D341Med (cell line): ENCODE measurements at places on chromosomes 13 and 19.
A peak's percentile ranks its signal among the peaks of the same experiment; 100 is the strongest.

DNA sequence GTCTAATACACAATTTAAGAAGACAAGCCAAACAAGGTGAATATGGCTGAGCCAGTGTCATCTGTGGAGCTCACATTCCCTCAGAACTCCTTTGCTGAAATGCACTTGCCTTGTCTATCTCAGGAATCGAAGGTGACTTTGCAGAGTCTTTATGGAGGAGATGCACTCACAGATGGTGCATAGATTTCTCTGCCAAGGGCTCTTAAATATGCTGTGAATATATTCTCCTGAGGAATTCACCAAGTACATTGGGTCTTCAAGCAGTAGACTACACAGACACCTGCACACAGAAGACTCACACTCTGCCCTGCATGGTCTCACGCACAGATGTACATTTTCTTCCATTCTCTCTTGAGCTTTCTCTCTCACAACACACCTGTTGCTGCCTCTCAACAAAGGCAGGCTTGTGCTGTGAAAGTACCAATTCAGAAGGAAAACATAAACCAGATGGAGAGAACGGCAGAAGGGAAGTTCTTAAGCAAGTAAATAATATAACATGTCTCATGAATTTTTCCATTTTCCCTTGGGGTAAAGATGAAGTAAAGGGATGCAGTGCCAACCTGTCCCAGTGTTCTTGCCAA, 174.7 kb downstream of the DLEU7 start:
- DNase-seq = no peak

- DNase-seq = no peak
Observed at GRCh38 chr13:89496478-89496877, 1825.3 kb downstream of the SLITRK5 start.

DNA sequence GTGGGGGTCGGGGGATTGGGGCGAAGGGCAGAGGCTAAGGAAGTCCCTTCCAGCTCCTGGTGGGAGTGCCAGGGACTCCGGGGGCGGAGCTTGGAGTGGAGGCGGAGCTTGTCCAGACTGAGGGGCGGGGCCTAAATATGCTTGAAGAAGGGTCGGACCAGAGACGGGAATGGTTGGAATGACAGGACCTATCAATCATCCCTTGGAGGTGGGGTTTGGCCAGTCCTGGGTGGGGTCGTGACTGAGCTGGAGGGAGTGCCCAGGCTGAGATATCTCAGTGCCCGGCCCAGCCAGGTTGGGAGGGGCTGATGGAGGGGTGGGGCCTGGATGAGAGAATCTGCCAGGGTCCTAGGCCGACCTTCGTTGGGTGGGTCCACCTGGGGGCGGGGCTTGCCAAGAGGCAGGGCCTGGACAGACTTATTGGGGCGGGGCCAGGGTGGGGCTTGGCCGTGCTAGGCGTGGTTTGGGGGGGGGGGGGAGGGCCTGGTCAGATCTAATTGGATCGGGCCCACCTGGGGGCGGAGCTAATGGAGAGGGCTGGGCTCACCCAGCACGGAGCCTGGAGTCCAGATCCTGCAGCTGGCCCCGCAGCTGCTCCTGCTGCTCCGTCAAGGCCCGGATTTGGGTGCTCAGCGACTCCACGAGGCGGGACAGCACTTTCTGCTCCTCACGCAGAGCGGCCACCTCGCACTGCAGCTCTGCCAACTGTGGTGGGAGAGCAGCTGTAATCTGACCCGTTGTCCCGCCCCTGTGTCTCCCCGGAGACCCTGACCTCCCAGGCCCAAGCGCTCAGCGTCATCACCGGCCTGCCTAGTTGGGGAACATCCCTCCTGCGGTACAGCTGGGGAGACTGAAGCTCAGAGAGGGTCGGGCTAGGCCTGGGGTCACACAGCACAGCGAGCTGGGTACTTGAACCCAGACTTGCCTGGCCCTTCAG, 2.6 kb upstream of the WIZ start:
- peak; percentile 86 for DNase-seq

GRCh38 chr19:5321851-5322681, 18.5 kb downstream of the PTPRS start:
- peak; percentile 67 for DNase-seq

DNA sequence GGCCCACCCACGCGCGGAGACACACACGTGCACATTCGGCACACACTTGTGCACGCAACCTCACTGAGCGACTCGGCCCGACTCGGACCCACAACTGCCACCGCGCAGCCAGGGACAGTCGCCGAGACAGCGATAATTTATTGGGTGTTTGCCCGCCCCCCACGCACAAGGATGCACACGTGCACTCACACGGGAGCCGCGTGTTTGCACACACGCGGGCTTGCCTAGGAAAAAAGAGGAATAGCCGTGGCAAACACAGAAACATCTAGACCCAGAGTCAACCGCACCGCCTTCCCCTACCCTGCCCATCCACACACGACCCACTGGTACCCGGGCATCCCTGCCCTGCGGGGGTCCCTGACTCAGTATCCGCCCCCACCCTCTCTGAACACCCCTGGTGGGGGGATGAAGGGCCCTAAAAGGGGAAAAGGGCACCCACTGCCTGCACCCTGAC, 1.1 kb upstream of the SSBP4 start:
- DNase-seq = no peak

GRCh38 chr13:23470790-23471614, 37.5 kb upstream of the SACS start:
- no peak for DNase-seq

DNA sequence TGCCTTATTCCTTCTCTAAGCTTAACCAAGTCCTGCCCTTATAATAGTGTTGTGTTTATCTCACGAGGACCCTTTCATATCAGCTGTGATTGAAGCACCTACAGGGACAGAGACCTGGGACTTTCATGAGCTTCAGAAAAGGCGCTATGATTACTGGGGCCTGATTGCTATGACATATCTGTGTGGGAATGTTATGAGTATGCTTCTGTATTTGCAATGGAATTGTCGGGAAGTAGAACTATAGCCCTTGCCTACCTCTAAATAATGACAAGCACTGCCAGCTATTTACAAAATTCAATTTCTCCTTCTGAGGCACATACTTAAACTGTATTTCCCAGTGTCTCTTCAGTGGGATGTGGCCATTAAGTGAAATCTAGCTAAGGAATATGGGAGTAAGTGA, 191.5 kb downstream of the LHFPL6 start:
- no peak for DNase-seq

GRCh38 chr13:40878321-40878720, 88.9 kb downstream of the SLC25A15 start:
- DNase-seq = no peak

DNA sequence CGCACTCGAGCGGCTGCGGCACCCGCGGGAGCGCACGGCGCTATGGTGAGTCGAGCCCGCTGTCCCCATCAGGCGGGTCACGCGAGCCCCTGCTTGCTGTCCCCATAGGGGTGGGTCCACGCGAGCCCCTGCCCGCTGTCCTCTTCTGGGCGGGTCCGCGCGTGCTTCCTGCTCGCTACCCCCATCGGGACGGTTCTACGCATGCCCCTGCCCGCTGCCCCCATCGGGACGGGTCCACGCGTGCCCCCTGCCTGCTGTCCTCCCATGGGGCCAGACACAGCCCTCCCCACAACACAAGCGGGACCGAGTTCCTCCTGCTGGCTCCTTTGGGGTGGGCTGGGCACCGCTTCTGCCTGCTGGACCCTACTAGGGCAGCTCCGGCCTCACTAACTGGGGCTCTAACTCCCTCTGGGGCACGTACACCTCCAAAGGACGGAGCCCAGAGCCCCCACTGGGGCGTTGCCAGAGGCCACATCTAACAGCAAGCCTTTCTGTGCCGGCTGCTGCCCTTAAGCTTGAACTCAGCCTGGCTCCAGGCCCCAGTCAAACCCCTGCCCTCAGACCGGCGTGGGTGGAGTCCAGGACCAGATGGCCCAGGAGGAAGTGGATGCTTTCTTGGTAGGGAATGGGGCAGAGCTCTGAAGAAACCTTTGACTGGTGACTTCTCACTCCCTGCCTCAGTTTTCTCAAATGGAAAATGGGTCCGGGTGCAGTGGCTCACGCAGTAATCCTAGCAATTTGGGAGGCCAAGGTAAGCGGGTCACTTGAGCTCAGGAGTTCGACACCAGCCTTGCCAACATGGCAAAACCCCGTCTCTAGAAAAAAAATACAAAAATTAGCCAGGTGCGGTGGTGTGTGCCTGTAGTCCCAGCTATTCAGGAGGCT, 722 bp downstream of the COLGALT1 start:
- DNase-seq = peak; percentile 65

GRCh38 chr13:20351281-20352022, 119.3 kb upstream of the GJB6 start:
- no peak for DNase-seq

DNA sequence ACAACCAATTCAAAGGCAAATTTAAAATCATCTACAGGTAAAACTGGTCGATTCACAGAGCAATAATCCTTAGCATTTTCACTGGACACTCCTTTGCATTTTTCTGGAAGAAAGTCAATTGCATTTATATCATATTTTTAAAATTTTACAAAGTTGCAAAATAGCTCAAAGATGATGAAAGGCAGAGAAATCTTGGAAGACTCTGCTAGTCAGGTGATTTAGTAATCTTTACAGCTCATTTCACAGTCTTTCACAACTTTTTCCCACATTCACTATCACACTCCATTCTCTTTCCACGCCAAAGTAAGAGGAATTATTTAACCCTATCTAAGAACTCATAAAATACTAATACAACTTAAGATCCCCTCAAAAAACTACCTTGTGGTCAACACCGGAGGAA, 1063.8 kb downstream of the EFNB2 start:
- no peak for DNase-seq

DNA sequence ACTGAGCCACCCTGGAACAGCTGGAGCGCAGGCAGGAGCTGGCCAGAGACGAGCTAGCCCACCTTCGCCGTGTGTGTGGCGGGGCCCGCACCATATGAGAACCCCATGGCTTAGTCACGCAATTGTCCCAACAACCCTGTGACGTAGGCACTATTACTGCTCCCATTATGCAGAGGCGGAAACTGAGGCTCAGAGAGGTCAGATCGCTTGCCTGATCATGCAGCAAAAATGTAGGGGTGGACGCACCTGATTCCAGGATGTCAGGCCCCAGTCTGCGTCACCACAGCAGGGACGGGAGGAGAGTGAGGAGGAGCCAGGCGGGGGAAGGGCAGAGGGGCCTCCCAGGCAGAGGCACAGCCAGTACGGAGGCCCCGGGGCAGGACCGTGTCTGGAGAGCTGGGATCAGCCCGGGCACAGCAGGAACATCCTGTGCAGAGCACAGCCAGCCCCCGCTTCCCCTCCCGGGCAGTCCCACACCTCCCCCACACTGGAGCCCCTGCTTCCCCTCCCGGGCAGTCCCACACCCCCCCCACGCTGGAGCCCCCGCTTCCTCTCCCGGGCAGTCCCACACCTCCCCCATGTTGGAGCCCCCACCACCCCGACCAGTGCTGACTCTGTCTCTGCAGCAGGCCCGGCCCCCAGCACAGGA, 16.7 kb downstream of the PIP5K1C start:
- DNase-seq = no peak
